Hippocampal formation (tissue), 2 donors: ENCODE measurements at places on chromosomes 6 and 20.

- DNase-seq, result no peak
Observed at GRCh38 chr6:109397020-109397419, 14.8 kb upstream of the CD164 start.

DNA sequence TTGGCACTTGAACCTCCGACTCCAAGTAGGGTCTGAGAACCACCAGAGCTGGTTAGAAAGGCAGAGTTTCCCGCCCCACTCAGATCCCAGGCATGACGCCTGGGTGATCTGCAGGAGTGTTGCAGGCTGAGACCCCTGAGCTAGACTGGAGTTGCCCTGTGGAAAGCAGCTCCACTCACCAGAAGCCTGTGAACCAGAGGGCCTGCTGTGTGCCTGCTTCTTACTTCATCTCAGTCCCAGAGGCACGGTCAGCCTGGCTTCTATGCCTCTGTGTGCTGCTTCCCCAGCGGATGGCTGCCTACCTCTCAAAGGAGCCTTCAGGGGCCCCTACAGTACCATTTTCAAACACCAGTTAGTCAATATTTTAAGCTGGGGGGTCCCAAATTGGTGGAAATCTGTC, 15.6 kb upstream of the CCN6 start:
- no peak for DNase-seq

- no peak for DNase-seq
Observed at GRCh38 chr6:111631903-111632460, 26.3 kb upstream of the TRAF3IP2 start.

DNA sequence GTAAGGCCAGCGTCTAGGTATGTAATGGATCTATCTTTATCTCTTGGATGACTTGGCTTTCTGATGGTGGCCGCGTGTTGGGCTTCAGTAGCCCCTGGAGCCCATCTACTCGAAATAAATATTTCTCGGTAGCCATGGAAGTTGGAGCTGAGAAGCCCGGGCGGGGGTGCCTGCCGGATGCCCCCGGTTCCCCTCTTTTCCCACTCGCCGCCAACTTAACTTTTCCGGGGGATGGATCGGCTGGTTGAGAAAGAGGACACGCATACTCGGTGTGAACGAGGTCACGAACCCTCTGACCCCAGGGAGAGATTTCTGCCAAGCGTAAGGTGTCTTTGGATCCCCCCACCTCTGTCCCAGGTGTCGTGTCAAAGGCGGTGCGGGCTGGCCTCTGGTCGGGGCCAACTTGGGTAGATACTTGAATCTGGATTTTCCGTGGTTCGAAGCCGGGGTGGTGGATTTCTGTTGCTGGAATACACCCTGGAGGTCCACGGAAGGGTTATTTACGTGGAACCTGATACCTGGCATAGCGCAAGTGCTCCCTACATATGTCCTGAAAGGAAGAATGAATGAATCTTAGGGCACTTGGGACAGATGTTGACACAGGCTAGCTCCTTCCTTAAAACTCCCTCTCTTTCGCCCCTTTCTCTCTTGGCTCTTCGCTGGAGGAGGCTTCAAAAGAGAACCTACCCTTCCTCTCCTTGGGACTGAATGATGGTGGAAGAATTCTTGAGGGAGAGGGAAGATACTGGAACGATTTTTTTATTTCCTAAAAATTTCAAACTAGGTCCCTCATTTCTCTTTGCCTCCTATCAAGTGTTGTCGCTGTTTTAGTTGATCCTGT, 996 bp downstream of the DOK5 start:
- DNase-seq, result no peak

DNA sequence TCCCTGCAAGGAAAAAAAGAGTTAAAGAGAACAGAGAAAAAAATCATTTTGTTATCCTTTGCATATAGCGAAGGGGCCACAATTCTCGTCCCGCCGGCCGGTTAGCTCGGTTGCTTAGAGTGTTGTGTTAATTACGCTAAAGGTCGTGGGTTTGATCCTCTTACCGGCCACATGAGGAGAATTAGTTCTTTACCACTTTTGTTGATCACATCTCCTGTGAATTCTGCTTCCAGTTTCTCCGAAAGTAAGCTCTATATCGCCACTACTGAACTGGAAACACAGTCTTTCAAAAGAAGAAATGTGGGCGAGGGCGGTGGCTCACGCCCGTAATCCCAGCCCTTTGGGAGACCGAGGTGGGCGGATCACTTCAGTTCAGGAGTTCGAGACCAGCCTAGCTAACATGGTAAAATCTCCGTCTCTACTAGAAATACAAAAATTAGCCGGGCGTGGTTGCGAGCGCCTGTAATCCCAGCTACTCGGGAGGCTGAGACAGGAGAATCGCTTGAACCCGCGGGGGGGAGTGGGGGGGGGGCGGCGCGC, 13.4 kb downstream of the PRSS16 start:
- no peak for DNase-seq

DNA sequence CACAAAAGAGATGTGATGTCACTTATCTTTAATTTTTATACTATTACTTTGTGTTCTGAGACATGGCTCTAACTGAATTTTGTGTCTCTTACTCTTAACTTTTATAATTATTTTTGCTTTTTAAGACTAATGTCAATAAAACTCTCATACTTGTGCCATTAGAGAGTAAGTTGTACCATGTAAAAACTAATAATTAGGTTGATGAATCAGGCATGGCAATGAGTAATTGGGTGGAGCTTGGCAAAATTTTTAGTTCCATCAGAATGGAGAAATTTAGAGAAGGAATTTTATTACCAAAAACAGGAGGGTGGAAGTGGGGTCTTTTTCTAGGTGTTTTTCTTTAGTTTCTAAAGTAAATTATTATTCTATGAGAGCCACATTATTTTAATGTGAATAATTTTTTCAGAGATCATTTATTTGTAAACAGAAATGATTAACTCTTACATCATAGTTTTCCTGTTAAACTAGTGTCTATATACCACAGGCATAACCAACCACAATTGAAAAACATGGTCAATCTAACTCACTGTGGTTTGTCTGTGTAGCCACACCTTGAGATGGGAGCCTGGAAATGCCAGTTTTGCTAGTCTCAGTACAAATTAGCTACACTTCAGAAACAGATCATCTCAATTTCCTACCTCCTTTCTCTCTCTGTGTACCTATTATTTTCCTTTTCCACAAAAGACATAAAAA, 51.8 kb downstream of the ELOVL4 start:
- no peak for DNase-seq

DNA sequence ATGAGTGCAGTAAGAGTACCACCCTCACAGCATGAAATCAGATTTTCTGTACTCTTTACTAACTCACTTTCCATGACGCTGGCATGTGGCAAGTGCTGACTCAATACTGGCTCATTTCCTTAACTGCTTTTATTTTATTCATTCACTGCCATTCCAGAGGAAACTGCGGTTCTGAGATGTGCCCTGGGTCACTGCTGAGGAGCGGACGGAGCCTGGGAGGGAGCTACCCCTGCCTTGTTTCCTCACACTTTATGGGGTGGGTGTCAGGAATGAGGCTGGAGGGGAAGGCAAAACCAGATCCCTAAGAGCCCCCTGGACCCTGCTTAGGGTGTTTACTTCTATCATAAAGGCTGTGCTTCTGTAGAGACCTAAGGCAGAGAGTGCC, 14.4 kb downstream of the NT5E start:
- no peak for DNase-seq

- DNase-seq, result peak; percentile 72
Observed at GRCh38 chr6:43246301-43247113, 3.2 kb downstream of the TTBK1 start.
